NCI-H1694 (cell line): ENCODE measurements at places on chromosomes 2 and 18.
A peak's percentile ranks its signal among the peaks of the same experiment; 100 is the strongest.

- no peak for DNase-seq
These were observed 78.8 kb upstream of the FAM136A start for GRCh38 chr2:70380621-70381020.

- no peak for DNase-seq
These were observed 12.3 kb downstream of the HDAC4 start for GRCh38 chr2:239388236-239389151.

- DNase-seq = peak; percentile 78
These were observed 21.0 kb upstream of the PTMA start for GRCh38 chr2:231687133-231687852.

GRCh38 chr2:239355724-239356123 lies 45.1 kb downstream of the HDAC4 start:
- DNase-seq = no peak

DNA sequence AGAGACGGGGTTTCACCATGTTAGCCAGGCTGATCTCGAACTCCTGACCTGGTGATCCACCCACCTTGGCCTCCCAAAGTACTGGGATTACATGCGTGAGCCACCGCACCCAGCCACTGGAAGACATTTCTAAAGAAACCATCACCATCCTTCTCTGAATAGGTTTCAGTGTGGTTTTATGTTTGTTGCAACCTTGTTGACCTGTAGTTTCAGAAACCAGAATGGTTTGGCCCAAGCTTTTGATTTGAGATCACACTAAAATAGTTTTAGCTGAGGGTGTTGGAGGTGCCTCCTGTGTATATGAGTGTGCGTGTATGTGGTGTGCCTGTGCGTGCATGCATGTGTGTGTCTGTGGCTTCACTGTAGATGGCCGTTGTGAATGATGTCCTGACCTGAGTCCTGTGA lies 26.2 kb downstream of the INPP4A start:
- no peak for DNase-seq

- DNase-seq = no peak
These were observed 35.0 kb upstream of the AGAP1 start for GRCh38 chr2:235458839-235459273.

- DNase-seq = no peak
These were observed 1269.0 kb upstream of the DDX18 start for GRCh38 chr2:116545286-116546068.

- DNase-seq = peak; percentile 51
These were observed 1751.3 kb upstream of the LRRTM1 start for GRCh38 chr2:82055846-82056245.

DNA sequence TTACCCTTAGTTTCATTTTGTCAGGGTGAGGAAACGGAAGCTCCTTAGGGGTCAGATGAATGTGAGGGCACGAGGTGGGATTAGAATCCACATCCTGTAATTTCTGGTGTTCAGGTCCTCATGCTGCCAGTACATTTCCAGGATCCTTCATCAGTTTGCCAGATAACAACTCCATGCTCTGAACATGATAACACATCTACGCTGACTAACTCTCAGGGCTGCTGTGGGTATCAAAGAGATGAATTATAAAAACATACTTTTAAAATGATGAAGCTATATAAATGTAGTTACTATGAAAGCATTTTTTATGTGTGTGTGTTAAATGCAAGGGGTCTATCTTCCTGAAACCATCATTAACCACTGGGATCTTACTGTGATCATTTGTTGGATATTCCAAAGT lies 325.9 kb downstream of the SLC8A1 start:
- no peak for DNase-seq

DNA sequence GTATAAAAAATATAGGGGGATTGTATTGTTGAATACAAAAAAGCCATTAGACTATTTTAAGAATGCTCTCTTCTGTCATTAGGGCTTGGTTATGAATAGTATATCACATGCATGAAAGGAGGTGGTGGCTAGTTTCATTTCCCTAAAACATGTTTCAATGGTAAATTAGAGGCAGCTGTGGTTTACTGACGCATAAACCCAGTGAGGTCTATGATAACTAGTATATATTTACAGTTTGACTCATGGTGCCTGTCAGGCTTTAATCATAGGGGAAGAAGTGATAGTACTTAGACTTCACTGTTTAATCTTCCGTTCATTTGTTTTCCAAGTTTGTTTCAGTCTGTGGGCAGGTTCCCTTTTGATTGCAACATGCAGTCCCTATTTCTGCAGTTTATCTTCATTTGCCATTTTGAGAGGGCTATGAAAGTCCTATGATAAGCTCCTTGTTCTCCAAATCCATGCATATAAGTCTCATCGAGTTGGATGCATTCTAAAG lies 55.1 kb upstream of the MAP4K3 start:
- no peak for DNase-seq

DNA sequence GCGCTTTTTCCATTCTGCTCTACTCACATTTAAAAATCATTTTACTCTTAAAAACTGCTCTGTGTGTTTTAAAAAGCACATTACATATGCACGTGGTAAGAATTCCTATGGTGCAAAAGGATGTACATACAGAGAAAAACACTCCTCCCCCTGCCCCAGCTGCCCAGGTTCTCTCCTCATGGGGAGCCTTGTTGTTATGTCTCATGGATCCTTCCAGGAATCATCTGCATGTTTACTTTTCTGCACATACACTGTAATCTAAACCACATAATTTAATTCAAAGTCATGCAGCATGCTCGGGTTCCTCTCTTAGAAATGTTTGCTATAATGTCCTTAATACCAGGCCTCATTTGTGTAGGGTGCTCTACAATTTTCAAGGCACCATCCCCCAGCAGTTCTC lies 243.3 kb downstream of the LOXHD1 start:
- DNase-seq = no peak

DNA sequence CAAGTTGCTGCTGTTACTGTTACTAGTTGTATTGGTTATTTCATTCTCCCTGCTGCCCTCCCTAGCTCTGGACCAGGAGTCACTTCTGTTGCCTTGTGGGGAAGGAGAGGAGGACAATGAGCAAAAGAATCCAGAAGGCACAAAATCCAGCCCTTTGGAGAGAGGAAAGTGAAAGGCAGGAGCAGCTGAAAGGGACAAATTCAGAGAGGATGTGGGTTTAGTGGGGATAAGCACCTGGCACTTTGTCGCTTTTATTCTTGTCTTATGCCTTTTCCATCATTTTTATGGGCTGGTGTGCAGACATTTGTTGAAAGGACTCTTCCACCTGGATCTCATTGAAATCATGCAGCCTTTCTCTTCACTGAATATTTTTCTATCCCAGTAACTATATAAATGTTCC lies 24.3 kb upstream of the LTBP1 start:
- DNase-seq = no peak

DNA sequence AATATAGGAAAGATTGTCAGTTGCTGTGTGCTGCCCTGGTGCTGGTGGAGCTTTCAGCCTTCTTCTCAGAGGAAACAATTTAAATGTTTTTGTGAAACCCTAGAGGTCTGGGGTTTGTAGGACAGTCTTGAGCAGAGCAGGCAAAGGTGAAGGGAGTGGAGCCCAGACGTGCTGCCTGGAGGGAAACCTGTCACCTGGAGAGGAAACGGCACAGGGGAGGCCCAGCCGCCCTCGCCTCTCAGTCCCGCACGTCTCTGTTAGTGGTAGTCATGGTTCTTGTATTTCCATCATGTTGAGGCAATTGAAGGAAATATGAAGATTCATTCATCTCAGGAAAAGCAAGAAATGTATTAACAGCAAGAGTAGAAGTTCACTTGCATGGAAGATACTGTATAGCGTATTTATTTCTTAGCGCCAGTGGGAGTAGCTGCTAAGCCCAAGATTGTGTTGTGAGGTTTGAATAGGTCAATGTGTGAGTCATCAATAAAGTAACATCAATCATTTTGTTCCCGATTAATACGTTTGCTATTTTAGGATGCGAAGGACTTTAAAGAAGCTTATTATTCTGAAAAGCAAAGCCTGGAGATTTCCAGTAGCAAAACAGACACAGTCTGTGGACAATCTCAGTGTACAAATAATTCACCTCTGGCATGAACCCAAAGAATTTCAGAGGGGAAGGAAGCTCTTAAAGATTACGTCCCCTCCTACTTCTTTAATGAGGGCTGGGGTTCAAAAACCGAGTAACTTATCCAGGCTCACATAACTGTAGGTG lies 70.4 kb downstream of the LRRFIP1 start:
- no peak for DNase-seq

- DNase-seq = no peak
These were observed 26.0 kb downstream of the PLEK start for GRCh38 chr2:68391099-68391498.

- no peak for DNase-seq
These were observed 12.9 kb downstream of the FHL2 start for GRCh38 chr2:105385731-105386540.

- DNase-seq = no peak
These were observed 216.3 kb downstream of the UXS1 start for GRCh38 chr2:105977807-105978206.

DNA sequence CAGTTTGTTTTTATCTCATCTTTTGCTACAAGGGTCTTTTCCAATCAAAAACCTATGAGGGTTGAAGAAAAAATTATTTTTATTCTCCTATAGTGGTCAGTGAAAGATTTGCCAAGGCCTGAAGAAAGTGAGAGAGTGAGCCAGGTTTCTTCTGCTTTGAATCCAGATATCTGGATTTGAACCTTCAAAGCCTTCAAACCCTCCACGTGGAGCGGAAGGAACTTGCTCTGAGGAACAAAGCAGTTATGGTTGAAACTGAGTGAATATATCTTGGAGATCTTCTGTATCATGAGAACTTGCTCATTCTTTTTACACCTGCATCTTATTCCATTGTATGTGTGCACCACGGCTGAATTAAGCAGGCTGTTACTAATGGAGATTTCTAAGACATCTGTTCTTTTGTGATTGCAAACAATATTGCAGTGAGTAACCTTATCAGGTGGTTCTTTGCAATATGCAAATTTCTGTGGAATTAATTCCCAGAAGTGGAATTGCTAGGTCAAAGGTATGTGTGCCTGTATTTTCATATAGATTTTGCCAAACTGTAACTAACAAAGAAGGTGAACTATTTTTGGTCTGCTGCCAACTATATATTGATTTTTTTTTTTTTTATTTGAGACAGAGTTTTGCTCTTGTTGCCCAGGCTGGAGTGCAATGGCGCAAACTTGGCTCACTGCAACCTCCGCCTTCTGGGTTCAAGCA lies 147.9 kb downstream of the B3GNT2 start:
- no peak for DNase-seq

DNA sequence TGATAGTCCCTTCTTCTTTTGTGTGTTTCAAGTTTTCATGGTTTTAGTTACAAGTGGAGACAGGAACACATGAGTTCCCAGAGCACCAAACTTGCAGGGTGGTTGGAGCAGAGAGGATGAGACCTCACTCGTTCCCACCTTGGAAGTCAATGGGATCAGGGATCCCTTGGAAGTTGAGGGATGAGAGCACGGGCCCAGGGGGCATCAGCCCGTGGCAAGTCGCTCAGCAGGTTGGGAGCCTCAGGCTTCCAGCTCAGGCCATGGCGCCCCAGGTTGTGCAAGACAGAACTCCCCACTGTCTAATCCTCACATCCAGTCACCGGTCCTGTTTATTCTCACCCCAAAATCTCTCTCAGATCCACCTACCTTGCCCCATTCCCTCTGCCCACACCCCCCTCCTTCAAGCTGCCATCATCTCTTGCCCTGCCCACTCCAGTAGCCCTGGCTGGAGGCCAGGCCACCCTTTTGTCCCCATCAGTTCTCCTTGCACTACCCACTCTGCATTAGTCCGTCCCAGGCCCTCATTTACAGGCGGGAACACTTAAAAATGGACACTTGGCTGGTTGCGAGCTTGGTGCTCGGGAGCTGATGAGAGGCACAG lies 37.6 kb upstream of the FOSL2 start:
- DNase-seq = no peak

DNA sequence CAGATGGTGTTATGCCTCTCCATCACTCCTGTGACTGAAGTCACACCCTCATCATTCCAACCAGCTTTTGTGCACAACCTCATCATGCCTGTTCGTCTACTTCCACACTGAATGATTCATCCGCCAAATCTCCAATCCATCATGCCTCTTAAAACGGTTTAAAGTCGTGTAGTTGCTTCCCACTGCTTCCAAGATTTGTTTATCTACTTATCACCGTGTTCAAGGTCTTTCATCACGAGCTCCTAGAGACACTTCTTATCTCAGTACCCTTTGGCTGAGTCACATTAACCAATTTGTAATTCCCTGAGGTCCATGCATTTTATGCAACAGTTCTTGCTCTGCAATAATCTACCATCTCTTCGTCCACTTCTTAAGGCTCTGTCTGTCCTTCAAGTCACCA lies 592.3 kb upstream of the ID2 start:
- DNase-seq = no peak

- DNase-seq = no peak
These were observed 9.7 kb upstream of the ATG16L1 start for GRCh38 chr2:233241803-233242202.

- no peak for DNase-seq
These were observed 94.4 kb downstream of the FANCL start for GRCh38 chr2:58146707-58147106.

GRCh38 chr2:165675551-165675968 lies 118.5 kb downstream of the GALNT3 start:
- no peak for DNase-seq

- no peak for DNase-seq
These were observed 3.0 kb downstream of the MAB21L4 start for GRCh38 chr2:240892925-240893324.

GRCh38 chr2:122081751-122082150 lies 326.3 kb downstream of the TSN start:
- DNase-seq = no peak

GRCh38 chr2:109137616-109138015 lies 8.6 kb downstream of the SH3RF3 start:
- DNase-seq = no peak

DNA sequence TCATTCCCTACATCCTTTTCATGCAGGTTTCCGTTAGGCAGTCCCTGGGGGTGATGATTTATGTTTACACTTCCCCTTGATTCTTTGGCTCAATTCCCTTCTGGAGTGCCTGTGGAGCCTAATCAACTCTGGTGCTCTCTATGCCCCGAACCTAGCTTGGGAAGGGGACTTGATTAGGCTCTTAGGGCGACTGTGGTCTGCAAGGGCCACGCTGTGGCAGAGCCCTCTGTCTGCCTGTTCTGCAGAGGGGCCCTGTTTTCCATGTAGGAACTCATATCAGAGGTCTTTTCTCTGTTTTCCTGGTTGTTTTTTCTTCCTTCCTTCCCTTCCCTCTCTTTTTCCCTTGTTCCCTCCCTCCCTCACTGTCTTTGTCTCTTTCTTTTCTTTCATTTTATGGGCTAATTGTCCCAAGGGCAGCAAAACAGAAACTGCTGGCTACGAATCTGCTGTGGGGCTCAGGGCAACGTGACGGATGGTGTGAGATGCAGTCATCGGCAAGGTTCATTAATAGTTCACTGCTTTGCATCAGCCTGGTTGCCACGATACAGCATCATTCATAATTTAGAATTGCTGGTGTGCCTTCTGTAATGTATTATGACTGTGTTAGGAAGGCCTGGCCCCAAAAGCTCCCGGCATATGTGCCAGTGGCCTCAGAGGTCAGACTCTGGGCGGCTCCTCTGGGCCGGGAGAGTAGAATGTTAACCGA lies 134.5 kb downstream of the NAPG start:
- DNase-seq = no peak
